ENCODE measurements at places on chromosomes 7 and 10.

DNA sequence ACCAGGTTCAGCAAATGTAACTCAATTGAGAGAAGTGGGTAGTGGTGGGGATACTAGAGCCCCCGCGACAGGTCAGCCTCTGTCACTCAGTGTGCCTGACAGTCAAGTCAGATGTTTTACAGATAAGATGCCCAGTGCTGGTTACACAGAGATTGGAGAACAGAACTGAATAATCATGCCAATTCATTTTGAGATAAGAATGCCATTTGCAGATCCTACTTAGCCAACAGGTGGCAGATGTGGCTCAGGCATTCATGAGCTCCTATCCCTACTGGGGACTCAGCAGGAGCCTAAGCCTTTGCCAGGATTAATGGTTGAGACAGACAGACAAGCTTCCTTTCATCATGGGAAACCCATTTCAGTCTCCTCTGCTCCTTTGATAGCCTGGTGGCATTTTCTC lies 137.8 kb downstream of the MAPK8 start:
- no peak for DNase-seq

GRCh38 chr10:83982812-83983211 lies 156.5 kb upstream of the GHITM start:
- DNase-seq, result no peak

- no peak for DNase-seq
Observed at GRCh38 chr10:133129859-133130495, 30.0 kb upstream of the KNDC1 start.

GRCh38 chr10:105807935-105808587 lies 1167.0 kb downstream of the SORCS3 start:
- no peak for DNase-seq

DNA sequence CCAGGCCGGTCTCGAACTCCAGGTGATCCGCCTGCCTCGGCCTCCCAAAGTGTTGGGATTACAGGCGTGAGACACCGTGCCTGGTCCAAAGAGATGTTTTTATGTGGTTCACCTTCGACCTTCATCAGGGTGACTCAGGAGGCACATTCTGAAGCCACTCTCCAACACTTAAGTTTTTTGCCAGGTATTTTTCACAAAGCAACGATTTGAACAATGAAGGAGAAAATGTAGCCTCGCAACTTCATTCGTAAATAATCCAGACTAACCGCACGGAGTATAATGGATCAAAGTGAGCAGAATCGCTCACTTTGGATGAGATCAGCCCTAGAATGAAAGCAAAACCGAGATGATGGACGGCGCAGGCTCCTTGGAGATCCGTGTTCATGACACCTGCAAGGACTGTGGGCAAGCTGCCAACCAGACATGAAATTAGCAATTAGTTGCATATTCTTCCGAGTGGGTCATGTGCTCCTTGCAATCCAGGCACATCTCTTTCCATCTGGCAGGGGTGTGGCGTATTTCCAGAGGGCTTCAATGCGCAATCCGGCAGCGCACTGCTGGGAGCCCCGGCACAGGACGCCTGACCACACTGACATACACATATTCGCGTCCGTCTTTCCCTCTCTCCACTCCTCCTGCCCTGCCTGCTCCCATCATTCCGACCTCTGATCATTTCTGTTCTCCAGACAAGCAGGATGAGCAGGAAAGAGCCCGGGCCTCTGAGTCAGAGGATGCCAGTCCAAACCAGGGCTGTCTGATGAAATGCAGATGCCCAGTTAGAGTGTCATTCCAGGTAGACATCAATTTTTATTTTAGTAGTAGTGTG lies 148.4 kb downstream of the KLF6 start:
- DNase-seq, result no peak

- no peak for DNase-seq
Observed at GRCh38 chr7:151176401-151176800, 8.9 kb upstream of the GBX1 start.

DNA sequence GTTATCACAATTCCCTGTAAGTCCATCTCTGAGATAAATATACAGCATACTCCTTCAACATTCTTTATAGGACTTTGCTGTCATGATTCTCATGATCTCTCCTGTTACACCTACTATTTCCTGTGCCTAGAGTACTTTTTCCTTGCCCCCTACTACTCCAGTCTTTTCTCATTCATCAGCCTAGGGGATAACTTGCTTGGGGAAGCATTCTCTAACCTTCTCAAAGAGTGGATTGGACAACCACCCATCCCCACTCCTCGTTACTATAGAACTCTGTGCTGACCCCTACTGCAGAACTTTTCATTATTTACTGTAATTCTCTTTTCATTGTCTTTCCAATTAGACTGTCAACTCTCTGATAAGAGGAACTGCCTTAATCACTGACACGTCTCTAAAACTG lies 57.4 kb upstream of the TFEC start:
- no peak for DNase-seq

DNA sequence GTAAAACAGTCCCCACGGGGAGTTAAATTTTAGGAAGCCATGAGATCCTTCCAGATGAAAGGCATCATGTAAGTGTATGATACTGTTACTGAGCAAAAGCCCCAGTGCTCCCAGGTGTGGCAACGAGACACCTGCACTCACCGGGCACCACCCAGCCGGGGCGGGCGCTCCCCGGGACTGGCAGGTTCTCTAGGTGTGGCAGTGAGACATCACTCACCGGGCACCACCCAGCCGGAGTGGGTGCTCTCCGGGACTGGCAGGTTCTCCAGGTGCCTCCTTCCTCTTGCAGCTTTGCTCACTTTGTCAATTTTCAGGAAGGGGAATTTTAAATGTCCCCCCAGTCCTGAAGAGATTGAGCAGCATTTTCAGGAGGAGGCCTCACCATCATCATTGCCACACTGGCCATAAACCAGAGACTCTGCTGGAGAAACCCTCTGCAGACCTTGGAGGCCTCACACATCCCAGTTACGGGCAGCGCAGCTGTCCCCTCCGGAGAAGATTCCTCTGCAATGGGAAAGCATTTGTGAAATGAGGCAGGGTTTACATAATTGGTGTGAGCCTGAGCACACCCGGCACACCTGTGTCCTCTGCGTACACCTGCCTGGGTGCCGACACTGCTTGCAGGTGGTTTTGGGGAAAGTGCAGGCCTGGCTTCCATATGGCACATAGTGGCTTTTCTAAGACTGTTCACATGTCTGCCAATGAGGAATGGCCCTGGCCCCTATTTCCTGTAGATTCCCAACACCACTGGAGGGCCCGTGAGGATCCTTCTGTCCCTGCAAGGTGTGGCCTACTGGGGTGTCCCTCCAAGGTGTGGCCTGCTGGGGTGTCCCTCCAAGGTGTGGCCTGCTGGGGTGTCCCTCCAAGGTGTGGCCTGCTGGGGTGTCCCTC lies 191.4 kb downstream of the EBF3 start:
- DNase-seq, result no peak

GRCh38 chr10:29921071-29921446 lies 138.3 kb downstream of the JCAD start:
- DNase-seq, result no peak

- no peak for DNase-seq
Observed at GRCh38 chr10:49037187-49037586, 78.1 kb downstream of the VSTM4 start.

DNA sequence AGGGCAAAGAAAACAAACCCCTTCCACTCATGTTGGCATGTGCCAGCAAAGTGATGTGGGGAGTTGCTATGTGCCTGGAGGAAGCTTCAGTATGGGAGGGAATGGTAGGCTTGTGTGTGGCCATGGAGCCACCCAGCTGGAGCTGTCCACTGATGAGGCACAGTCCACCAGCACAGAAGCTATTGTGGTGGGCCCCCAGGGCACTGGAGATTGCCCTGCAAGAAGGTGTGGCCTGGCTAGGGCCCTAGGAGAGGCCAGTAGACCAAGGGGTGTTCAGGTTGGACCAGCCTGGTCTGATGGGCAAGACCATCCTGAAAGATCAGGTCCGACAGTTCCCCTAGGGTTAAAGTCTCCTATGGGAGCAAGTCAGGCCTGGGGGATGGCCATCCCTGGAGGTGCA lies 22.1 kb upstream of the KEL start:
- no peak for DNase-seq

DNA sequence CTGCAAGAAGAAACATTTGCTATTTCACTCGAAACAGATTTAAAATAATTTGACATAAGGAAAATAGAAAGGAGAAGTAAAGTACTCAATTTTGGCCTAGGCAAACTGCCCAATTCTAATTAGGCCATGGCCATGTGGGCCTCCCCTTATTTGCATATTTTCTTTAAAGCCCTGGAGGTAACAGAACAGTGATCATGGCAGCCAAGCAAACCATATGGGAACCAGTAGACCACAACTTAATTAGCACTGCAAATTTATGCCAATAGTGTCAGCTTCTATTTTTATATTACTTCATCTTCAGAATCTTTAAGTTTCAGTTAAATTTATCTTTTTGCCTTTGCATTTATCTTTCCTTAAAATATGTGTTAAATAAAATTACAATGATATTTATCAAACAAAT lies 63.3 kb upstream of the THSD7A start:
- no peak for DNase-seq

GRCh38 chr10:32890444-32890843 lies 67.6 kb downstream of the ITGB1 start:
- no peak for DNase-seq

DNA sequence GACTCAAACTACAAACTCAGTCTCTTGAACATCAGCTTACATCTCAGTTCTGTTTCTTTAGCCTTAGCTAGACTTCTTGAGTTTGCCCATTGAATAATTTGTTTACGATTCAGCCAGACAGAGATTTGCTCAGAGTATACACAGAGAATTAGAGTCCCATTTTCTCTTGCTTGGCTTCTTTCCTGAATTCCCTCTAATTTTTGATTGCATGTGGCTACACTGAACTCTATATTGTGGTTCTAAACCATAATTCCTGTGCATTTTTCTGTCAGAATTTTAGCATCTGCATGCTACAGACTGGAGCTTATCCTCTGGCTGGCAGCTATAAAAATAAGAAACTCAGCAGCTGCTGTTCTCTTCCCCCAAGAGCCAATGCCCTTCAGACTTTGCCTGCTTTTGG lies 354.9 kb downstream of the MDFIC start:
- DNase-seq, result no peak

- DNase-seq, result no peak
Observed at GRCh38 chr10:73408978-73409521, 4.8 kb downstream of the ANXA7 start.

DNA sequence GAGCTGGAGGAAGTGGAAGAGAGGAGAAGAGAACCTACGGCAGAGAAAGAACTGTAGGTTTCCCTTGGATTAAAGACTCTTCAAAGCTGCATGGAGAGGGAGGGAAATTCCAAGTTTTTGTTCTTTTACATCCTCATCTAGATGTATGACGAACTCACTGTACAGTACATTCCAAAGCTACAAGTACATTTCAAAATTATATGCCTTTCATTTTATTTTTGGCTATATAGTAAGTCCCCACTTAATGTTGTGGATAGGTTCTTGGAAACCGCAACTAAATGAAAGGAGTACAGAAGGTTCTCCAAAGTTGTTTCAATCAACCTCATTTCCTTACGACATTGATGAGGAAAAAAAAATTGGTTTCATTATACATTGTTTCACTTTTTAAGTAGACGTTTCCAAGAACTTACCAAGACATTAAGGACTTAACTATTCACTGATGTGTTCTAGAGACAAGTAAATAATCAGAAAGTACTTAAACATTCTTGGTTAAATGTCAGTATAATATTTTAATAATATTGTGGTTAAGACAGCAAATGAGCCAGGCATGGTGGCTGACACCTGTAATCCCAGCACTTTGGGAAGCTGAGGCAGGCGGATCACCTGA lies 16.1 kb upstream of the JMJD1C start:
- DNase-seq, result no peak

DNA sequence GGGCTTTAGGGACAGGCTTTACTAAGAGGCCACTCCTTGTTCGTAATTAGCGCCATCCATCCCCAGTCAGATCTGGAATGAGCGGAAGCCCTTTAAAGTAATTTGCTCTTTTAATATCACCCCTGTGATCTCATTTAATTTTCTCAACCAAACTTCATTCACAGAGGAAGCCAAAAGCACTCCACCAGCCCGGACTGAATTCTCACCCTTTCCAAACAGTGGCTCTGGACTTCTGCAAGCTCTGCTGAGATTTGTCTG lies 43.1 kb downstream of the UNC5B start:
- no peak for DNase-seq

- DNase-seq, result peak; percentile 68
Observed at GRCh38 chr10:119516381-119517234, 25.9 kb downstream of the RGS10 start.

- DNase-seq, result no peak
Observed at GRCh38 chr10:59007307-59008025, 169.0 kb upstream of the PHYHIPL start.

DNA sequence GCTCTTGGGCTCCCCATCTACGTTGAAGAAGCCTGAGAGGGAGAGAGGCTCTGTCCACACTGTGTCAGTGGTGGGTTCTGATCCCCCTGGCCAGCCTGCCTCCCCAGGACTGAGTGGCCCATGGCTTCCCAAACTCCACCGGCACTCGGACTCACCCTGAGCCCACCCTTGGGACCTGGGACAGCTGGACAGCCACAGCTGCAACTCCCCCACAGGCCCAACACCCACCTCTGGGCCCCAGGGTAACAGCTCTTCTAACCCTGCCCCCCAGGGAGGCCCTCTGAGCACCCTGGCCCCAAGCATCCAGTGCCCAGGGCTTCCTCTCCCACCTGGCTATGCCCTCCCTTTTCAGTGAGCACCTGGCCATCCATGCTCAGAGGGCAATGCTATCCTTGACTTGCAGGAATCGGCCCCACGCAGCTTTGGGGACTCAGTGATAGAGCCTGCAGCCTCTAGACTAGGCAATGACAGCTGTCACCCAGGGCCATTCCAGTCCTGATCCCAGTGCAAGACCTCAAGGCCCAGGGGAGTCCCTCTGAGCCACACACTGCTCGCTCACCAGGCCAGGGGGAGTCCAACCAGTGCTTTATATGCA lies 17.9 kb downstream of the OGDHL start:
- DNase-seq, result no peak

GRCh38 chr7:21945454-21946221 lies at the start of gene CDCA7L:
CDCA7L (minus strand) TSS chr7:21945899; CDS start chr7:21945804, 95 bp downstream.
- DNase-seq, result peak; percentile 96

GRCh38 chr7:22156205-22156604 lies 200.7 kb downstream of the RAPGEF5 start:
- DNase-seq, result no peak

DNA sequence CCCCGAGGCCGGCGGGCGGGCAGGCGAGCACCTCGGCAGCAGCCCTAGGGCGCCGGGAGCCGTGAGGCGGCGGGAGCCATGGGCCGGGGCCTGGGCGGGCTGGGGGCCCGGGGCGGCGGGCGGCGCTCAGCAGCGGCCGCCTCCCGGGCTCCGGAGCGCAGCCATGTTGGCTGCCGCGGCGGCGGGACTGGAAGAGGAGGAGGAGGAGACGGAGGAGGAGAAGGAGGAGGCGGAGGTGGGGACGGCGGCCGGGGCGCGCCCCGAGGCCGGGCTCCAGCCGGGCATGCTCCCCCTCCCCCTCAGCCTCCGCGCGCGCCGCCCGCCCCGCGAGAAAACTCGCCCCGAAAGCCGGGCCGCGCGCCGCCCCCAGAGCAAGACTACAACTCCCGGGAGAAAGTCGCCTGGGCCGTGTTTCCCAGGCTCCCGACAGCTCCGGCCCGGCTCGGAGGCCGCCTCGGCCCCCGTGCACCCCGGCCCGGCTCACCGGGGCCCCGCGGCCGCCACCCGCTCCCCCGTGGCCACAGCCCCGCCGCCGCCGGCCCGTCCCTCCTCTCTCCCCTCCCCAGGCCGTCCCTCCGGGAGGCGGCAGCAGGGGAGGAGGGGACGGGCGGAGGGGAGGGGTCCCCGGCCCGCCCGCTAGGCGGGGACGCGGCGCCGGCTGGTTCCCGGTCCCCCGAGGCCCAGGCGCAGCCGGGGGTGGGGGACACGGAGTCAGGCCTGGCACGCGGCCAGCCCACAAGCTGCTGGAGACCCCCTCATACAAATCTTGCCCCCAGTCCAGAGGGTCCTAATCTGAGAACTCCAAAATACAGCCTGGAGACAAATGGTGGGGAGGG lies at the start of gene DLG5:
Gene DLG5 (minus strand): TSS at position 190 of the 836 bp plus-strand sequence. CDS start 235 bp downstream, outside the sequence.
- peak; percentile 14 for DNase-seq
